Mammary epithelial cell (primary cell): ENCODE measurements at places on chromosomes 2 and 18. TPM values are rescaled to one million over a fixed set of nuclear protein-coding genes. Genes with fewer than 3 reads are reported as not detected.

The DSC1 gene
- polyA plus RNA-seq: 0.24 TPM

The IL1F10 gene
- polyA plus RNA-seq: 0.09 TPM

The ALPG gene
- 0.03 TPM for polyA plus RNA-seq

The CHST9 gene
- polyA plus RNA-seq: not detected

The NDUFAF7 gene
- polyA plus RNA-seq: 9.8 TPM

The SERPINB10 gene
- 0.07 TPM for polyA plus RNA-seq
